Left kidney (tissue), 8 donors: ENCODE measurements at places on chromosomes 1 and 21.

DNA sequence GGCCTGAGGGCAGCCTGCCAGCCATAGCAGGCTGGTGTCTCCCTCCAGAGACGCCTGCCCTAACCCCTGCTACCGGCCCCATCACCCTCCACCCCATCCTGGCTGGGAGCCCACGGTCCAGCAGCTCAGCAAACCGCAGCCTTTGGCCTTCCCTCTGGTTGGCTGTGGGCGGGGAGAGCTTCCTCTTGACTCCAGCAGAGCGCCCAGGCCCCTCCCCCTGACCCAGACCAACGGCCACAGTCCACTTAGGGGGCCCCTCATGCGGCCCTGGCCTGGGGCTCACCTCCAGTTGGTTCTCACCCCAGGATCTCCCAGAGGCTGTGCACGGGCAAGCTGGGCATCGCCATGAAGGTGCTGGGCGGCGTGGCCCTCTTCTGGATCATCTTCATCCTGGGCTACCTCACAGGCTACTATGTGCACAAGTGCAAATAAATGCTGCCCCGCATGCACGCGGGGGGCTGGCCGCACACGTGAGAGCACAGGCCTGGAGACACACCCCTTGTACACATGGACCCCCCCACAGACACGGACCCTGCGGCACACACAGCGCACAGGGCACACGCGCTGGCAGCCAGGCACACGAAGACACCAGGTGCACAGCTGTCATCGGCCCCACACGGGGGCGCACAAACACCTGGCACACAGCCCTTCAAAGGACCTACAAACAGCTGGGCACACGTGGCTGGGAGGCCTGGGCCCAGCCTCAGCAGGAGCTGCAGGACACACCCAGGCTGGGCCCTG is 3.1 kb downstream of the SMIM1 start:
- DNase-seq, result peak; percentile 57

- DNase-seq, result no peak
Measured at GRCh38 chr1:211331011-211331709, 4.5 kb downstream of the TRAF5 start.

- DNase-seq, result no peak
Measured at GRCh38 chr1:164433141-164433817, 125.7 kb upstream of the PBX1 start.

DNA sequence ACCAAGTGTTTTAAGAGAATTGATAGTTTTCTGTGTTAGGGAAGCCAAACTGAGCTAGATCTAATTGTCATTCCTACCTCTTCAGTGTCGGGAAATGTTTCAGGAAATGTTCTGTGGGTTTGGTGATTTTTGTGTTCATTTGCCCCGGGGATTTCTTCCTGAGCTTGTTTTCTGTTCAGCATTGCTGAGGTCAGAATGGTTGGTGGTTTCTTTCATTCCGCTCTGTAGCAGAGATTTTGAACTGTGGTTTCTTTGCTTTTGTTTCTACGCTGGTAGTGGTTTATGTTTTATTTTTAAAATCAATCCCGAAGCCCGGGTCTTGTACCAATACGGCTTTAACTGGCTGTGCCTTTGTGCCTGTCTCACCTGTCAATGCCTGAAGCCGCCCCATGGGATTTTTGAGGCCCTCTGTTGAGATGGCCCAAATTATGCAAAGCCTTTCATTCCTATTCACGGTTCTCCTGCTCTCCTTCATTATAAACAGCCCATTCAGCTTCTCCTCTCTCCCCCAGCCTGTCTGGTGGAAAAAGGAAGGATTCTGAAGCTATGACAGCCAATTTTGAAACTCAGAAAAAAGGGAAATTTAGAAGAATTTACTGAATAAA is 417.2 kb upstream of the KAZN start:
- no peak for DNase-seq

GRCh38 chr1:203128716-203129500 is 1.4 kb downstream of the ADORA1 start:
- DNase-seq, result no peak

DNA sequence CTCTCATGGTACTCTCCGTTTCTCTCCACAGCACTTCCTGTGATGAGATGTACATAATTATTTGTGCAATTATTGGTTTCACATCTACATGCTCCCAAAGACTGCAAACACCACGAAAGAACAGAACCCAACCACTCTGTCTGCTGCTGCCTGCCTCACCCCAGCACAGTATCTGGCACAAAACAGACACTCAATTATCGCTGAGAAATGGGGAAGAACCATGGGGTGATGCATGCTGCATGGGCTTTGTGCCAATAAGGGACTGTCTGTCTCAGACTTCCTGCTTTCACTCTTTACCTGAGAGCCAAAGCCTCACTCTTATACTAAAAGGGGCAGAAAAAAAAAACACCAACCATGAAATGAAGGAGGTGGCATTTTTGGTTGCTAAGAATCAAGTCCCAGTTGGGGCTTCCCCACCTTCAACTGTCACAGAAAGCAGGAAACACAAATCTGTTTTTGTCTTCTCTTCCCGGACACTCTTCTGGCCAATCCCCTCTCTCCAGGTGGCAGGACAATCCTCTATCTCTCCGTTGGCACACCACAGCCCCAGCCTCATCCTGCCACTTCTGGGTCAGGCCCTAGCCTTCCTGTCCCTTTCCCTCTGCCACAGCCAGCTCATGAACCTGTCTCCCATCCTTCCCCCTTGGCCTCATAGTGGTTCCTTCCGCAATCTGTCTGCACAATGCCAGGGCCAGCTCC is 82.0 kb downstream of the TGFBR3 start:
- DNase-seq, result no peak

DNA sequence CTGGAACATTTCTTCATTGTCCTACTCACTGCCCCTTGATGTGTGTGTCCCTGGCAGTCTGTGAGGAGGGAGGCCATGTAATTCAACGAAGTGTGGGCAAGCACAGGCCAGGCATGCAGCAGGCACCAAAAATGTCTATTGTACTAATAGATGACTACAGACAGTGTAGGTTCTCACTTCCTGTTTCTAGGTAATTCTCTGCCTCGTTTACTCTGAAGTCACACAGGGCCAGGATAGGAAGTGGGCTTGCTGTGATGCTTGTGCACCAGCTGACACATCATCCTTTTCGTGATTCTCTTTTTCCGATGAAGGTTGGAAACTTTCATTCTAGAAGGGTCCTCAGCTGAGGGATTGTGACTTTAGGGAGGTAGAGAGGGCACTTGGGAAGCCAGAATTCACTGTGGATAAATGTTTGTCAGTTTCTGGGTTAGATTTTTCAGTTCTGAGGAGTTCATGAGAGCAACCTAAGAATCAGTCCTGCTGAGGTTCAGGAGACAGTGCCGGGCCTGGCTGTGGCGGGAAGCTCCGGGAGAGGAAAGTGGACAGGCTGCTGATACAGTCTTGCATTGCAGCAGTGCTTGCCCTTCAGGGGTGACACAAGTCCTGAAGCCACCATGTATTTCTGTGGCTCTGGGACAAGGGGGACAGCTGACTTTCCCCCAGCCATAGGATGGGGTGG is 4.3 kb upstream of the CSF1 start:
- no peak for DNase-seq

DNA sequence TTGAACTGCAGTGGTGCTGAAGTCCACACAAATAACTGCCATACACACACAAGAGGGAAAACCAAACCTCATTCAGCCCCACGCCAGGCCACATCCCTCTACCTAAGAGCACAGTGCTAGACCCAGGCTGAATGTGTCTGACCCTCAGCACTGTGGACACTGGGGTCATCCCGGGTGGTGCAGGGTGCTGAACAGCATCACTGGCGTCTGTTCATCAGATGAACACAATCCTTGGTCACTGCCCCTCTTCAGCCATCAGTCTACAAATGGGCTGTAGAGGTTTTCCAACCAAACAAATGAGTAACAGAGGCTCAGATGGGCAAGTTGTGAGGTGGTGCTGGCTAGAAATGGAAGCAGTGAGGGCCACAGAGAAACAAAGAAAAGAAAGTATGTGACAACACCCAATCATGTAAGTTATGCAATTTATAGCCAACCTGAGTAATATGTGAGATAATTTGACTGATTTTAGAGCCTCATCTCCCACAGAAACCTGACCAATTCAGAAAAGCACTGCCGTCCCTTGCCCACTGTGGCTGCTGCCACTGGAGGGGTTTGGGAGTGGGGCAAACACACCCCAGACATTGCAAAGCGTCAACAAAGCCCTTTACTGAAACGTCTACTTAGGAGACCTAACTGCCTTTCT is 27.9 kb downstream of the GNB1 start:
- no peak for DNase-seq

DNA sequence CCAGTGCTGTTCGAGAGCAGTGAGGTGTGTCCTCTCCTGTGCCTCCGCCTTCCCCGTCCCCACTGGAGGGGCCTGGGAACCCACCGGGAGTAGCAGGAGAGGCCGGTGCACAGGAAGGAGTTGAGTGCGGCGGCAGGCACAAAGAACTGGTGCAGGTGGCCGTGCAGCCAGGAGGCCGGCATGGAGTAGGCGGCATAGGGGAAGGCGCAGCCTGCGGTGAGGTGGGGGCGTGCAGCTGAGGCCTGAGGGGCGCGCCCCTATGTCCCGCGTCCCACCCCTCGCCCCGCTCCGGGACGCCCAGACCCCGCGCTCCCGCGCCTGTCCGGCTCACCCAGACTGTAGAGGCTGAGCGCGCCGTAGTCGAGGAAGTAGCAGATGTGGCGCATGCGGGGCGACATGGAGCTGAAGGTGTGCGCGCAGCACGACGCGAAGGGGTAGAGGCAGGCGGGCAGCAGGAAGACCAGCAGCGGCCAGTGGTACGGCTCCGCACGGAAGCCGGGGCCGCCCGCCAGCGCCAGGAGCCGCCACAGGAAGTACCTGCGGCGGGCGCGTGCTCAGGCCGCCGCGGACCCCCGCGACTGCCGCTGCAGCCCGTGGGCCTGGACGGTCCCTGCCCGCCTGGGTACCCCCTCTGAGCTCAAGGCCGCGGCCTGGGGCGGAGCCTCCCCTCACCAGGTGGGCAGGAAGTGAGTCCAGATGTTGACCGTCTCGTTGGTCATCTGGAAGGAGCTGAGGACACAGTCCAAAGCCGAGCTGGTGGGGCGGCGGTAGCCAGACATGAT is 2.2 kb downstream of the PAQR6 start:
- DNase-seq, result peak; percentile 34

DNA sequence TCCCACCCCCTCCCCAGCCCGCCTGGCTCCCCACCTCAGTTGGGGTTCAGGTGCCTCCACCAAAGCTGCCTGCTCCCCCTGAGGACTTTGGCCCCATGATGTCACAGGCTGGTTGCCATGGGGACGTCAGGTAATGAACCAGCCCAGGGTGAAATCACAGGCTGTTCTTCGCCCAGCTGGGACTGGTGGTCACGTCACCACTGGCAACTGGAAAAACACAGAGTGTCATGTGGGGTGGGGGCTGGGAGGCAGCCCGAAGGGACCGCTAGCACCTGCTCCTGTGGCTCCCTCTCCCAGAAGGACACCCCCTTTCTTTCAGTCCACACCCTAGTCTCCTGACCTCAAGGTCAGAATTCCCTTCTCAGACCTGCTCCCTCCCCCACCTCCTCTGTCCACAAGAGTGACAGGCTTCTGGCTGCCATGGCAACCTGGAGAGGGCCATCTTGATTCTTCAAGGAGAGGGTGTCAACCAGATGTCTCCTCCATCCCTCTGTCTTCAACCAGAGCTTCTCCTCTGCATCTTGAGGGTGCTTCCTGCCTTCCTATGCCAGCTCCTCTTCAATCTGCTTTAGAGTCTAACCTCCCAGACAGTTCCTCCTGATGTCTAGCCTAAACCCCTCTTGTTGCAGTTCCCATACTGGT is 6.2 kb downstream of the FAM131C start:
- peak; percentile 68 for DNase-seq

GRCh38 chr1:29232387-29232786 is 1.7 kb upstream of the MECR start:
- no peak for DNase-seq

- DNase-seq, result no peak
Measured at GRCh38 chr1:180181048-180181447, 26.4 kb downstream of the QSOX1 start.

GRCh38 chr1:176919386-176920378 is 244.8 kb downstream of the ASTN1 start:
- DNase-seq, result no peak

DNA sequence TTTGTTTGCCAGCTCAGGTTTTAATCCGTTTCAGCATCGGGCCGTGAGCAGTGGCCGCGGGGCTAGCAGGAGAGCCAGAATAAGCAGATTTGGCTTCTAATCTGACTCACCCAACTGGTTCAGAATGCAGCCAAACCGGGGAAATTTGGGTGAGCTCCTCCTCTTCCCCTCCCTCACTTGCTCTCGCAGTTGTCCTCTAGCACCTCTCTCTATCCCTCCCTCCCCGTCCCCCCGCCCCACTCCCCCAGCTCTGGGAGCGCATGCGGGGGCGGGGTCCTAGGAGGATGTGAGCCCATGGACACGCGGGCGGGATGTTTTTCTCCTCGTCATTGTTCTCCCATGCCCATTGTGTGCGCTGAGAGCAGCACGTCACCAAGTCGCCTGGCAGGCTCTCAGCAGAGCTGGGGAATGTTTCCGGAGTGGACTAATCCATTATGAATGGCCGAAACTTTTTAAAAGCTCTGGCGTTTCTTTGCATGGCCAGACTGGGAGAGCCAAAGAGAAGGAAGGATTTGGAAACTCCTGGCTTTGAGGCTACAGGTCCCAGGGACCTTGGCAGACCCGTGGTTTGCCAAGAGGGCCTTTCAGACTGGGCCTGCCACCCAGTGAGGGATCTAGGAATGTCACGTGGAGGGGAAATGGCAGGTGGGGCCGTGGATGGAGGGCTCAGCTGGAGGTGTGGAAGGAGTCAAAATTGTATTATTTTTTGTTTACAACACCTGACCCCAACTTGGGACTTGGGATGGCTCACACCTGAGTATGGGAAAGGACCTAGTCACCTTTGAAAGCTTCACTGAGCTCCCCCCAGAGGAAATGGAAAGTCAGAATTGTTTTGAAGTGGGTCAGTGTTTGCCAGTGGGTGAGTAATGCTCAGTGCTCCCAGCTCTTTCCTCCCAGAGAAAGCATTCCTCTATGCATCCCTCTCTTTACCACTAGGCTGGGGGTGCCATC is 39.2 kb downstream of the CDK18 start:
- peak; percentile 79 for DNase-seq

DNA sequence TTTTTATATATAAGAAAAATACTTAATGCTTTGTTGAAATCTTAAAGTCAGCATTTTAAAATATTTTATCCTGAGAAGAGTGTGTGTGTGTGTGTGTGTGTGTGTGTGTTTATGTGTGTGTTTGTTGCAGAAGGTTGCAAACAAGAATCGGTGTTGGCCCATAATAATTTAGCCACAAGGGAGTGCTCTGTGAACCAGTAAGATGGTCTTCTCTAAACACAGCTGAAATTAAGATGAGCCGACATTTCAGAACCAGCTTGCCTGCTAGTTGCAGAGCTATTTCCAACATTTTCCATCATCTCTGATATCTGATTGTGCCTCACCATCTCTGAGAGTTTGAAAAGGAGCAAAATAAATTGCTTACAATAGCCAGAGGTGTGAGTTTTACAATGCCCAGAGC is 158.8 kb upstream of the SGIP1 start:
- DNase-seq, result no peak
